Diencephalon (tissue), 1 donor: ENCODE measurements at places on chromosomes 1 and 21. TPM values are rescaled to one million over a fixed set of nuclear protein-coding genes. Genes with fewer than 3 reads are reported as not detected.

PPFIA4 gene
- total RNA-seq, result 32.8 TPM

CA6 gene
- not detected for total RNA-seq

KRTAP13-2 gene
- not detected for total RNA-seq

CFHR5 gene
- total RNA-seq, result not detected

AVPR1B gene
- total RNA-seq, result 0.23 TPM

MTF1 gene
- total RNA-seq, result 4.2 TPM

GOLT1A gene
- 5.5 TPM for total RNA-seq

CFAP141 gene
- not detected for total RNA-seq

AMIGO1 gene
- 16.6 TPM for total RNA-seq

VSIG8 gene
- total RNA-seq, result not detected

C1orf141 gene
- total RNA-seq, result 0.69 TPM

FOXO6 gene
- total RNA-seq, result 4.8 TPM

FGR gene
- 1.4 TPM for total RNA-seq

FALEC gene
- 0.92 TPM for total RNA-seq

GUK1 gene
- total RNA-seq, result 160 TPM

SYTL1 gene
- 0.46 TPM for total RNA-seq

CNR2 gene
- total RNA-seq, result not detected

LRRC52 gene
- total RNA-seq, result not detected

B3GALT5 gene
- 3.2 TPM for total RNA-seq

SLC1A7 gene
- not detected for total RNA-seq

DHRS3 gene
- 28.4 TPM for total RNA-seq

C1orf50 gene
- 13.6 TPM for total RNA-seq

MSTO1 gene
- total RNA-seq, result 34.4 TPM

TEDDM1 gene
- not detected for total RNA-seq

KLHL17 gene
- 6.9 TPM for total RNA-seq

GNAT2 gene
- not detected for total RNA-seq

RNF115 gene
- 32.5 TPM for total RNA-seq

HSD11B1 gene
- 0.46 TPM for total RNA-seq

SLC44A5 gene
- total RNA-seq, result 47.5 TPM

RGS8 gene
- total RNA-seq, result 135 TPM

ALG14 gene
- total RNA-seq, result 6.5 TPM

GSTM5 gene
- 6.2 TPM for total RNA-seq

SLC30A1 gene
- total RNA-seq, result 29.5 TPM

OR10J1 gene
- total RNA-seq, result not detected

CXADR gene
- 370 TPM for total RNA-seq

ECM1 gene
- 1.6 TPM for total RNA-seq

MPL gene
- total RNA-seq, result 0.23 TPM

PLXNA2 gene
- total RNA-seq, result 47.5 TPM
